ENCODE measurements at places on chromosomes 4 and X.
A peak's percentile ranks its signal among the peaks of the same experiment; 100 is the strongest.

- no peak for DNase-seq
These were observed 7.6 kb upstream of the XPNPEP2 start for GRCh38 chrX:129731228-129731627.

DNA sequence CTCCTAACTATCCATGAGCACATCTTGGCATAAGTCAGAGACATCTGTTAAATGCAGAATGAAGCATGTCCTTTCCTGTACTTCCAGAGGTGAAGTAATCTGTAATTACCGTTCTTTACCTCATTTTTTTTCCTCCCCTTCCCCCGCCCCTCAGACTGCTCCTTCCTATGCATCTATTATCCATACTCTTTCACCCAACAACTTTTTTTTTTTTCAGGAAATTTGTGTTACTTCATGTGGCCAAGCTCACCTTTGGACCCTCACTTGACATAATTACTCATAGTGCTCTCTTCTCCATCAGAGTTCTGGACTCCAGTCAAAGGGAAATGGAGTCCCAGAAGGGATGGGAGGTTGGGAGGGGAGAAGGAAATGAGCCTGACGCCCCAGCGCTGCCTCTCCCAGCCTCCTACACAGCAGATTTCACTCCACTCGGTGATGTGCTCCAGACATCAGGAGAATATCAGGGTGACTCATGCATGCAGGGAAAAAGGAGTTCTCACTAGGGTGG is 568.8 kb downstream of the STIM2 start:
- no peak for DNase-seq

DNA sequence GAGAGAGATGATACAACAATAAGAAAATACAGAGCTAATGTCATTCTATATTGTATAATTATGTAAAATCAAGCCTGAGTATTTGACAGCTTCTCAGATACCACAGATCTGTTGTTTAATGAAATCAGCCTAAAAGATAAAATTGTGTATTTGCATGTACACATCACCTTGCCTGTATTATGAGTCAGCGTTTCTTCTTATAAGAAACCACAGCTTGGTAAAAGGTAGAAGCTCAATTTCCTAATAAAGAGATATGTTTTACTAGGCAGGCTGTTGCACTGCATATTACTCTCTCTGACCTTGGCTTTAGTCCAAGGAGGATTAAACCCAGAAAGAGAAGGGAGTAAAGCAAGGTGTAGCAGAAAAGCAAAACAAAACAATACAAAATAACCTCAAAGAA is 121.3 kb downstream of the PPARGC1A start:
- DNase-seq, result peak; percentile 21

- DNase-seq, result no peak
These were observed 307.2 kb downstream of the DACH2 start for GRCh38 chrX:86455495-86455894.

DNA sequence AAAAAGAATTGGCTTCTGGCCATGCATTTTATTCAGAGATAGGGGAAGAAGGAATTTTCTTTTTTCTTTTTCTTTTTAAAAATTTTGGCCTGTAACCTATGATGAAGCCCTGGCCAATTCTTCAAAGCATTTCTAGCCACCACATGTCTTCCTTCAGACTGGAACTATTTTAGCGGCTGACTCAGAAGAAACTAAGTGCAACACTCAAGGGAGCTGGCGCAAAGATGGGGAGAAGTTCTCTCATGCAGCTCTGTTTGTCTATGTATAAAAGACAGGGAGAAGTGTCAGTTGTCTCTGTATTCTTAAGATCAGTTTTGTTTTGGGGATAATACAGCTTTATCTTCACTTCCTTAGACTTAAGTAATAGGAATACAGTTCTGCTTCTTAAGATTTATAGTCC is 46.1 kb downstream of the MBNL3 start:
- DNase-seq, result no peak

DNA sequence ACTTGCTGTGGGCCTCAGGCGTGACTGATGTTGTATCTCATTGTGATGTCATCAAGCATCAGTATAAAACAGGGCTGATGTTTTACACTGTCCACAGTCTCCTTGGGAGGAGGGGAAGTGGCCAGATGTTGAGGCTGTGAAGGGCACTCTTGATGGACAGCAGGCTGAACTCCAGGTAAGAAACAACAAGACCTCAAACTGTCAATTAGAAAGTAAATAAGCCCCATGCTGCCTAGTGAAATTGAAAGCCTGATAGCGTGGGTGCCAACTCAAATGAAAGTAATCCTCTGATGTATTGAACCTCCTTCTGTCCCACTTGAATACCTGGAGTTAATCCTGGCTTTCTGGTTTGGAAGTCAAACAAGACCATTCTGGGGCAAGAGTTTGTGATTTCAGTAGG is 19.7 kb downstream of the VSIG1 start:
- peak; percentile 6 for DNase-seq

DNA sequence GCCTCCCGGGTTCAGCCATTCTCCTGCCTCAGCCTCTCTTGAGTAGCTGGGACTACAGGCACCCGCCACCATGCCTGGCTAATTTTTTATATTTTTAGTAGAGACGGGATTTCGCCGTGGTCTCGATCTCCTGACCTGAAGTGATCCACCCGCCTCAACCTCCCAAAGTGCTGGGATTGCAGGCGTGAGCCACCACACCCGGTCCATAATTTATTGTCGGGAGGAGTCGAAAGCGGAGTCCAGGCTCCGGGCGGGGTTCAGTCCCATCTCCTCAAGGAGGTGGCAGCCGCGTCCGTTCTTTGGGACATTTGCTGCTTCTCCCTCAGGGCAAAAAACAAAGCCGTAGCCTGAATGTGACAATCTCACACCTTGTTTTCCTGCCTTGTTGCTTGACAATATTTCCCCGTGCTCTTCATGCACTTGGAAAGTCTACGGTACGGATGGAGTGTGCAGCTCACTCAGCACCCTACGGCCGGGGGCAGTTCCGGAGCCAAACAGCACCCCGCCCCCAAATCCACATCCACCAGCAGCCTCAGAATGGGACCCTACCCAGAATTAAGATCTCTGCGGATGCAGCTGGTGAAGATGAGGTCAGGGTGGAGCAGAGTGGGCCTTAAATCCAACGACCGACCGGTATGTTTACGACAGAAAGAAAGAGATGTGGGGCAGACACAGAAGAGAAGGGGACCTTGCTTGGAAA is 9.6 kb downstream of the GTPBP6 start:
- DNase-seq, result no peak

DNA sequence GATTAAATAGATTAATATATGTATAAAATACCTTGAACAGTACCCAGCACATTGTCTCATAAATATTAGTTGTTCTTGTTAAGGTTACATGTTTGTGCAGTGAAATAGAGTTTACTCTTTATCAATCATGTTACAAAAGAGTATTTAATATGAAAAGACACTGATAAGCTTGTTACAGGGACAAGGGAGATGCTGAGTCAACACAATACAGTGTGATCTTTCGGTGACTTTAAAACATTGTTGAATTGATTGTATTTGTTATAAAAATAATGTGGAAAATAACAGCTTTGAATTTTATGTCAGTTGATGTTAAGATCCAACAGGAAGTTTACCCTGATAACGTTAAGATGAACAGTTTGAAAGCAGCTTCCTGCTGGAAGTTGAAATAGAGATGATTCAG is 1.4 kb upstream of the WDR13 start:
- DNase-seq, result no peak

- DNase-seq, result peak; percentile 15
These were observed 30.3 kb downstream of the CCNI start for GRCh38 chr4:77045490-77045889.
